ENCODE measurements at places on chromosomes 2 and 18. TPM values are rescaled to one million over a fixed set of nuclear protein-coding genes. Genes with fewer than 3 reads are reported as not detected.

Gene ELOA2
- total RNA-seq, result not detected

Gene SPP2
- not detected for total RNA-seq

Gene TDRD15
- not detected for total RNA-seq

Gene CYBRD1
- 334 TPM for total RNA-seq

Gene TPO
- not detected for total RNA-seq

Measured in fibroblast of lung (primary cell).